ENCODE measurements at places on chromosomes 5 and 9. TPM values are rescaled to one million over a fixed set of nuclear protein-coding genes. Genes with fewer than 3 reads are reported as not detected.

The NR4A3 gene
- 36.9 TPM for total RNA-seq

The ZNF618 gene
- total RNA-seq, result 0.27 TPM

DNA sequence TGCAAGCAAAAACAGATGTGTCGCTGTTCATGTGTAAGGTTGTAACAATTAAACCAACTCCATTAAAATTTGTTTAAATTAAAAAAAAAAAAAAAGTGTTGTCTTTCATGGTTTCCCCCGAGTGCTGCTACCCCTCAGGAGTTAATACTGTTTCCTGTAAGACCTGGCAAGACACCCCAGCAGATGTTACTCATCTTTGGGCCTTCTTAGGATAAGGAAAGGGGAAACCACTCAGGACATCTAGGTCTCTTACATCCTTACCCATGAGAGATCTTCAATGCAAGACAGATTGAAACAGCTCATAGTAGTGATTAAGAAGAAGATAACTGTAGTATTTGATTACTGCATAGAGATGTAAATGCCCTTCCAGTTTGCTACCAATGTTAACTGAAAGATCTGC, 33.5 kb upstream of the F2R start:
- peaks cover 23% of the 10 kb centered on the region for H3K36me3 ChIP-seq
- no peak overlapping the region for H3K4me3 ChIP-seq
- DNase-seq, result no peak
- no peak overlapping the region for H3K27ac ChIP-seq

DNA sequence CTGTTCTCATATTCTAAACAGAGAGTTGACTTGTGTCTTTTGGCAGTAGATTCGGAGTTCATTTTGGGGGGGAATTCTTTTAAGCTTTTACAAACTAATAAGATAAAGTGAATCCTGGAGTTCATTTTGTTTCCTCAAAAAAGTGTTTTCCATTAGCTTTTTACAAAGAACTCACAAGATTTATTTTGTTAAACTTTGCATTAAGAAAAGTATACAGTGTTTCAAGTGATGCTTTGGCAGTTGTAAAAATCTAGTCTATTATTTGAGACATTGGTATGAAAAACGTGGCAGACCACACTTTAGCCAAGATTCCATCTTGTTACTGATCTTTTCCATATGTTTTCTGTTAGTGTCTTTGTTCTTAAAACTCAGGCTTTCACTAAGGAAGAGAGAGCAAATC, 1.2 kb upstream of the OMD start:
- H3K4me3 ChIP-seq, result no peak overlapping the region
- H3K36me3 ChIP-seq, result peaks cover 10% of the 10 kb centered on the region
- H3K27ac ChIP-seq, result no peak overlapping the region
- H3K4me1 ChIP-seq, result no peaks in the 10 kb centered on the region
- no peak for DNase-seq

DNA sequence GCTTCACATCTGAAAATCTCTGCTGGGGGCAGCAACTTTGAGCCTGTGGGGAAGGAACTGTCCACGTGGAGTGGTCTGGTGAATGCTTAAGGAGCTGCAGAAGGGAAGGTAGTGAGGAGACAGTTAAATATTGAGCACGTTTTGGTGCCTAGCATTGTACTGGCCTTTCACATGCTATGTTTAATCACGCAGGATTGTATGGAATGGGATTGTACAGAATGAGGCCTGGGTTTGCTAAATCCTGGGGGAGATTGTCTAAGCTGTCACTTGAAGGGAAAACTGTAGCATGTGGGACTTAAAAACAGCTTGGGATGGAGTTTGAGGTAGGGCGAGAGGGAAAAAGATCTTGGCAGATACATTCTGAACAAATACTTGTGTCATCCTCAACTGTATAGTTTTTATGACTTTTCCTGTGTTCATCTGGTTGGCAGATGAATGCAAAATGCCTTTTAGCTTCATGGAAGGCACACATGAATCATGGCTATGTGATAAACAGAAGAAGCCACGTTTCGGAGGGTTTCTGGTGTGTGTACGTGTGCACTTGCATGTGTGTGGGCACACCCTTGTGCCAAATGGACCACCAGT, 106.6 kb downstream of the TMC1 start:
- DNase-seq, result no peak
- H3K4me3 ChIP-seq, result no peak overlapping the region
- H3K27me3 ChIP-seq, result peaks cover 4% of the 10 kb centered on the region
- no peaks in the 10 kb centered on the region for H3K36me3 ChIP-seq
- no peaks in the 10 kb centered on the region for H3K4me1 ChIP-seq

GRCh38 chr5:50744776-50745175, 78.3 kb downstream of the PARP8 start:
- H3K4me1 ChIP-seq, result peaks cover 63% of the 10 kb centered on the region
- H3K36me3 ChIP-seq, result peaks cover 38% of the 10 kb centered on the region
- peak; percentile 9 for DNase-seq
- peak overlapping the region; percentile 88 for H3K4me3 ChIP-seq

- peak overlapping the region; percentile 10 for H3K27ac ChIP-seq
- H3K36me3 ChIP-seq, result peaks cover 43% of the 10 kb centered on the region
- peak overlapping the region; percentile 53 for H3K4me3 ChIP-seq
- H3K27me3 ChIP-seq, result no peaks in the 10 kb centered on the region
- no peak for DNase-seq
These were observed 64.5 kb downstream of the TMEM161B start for GRCh38 chr5:88203981-88204750.

DNA sequence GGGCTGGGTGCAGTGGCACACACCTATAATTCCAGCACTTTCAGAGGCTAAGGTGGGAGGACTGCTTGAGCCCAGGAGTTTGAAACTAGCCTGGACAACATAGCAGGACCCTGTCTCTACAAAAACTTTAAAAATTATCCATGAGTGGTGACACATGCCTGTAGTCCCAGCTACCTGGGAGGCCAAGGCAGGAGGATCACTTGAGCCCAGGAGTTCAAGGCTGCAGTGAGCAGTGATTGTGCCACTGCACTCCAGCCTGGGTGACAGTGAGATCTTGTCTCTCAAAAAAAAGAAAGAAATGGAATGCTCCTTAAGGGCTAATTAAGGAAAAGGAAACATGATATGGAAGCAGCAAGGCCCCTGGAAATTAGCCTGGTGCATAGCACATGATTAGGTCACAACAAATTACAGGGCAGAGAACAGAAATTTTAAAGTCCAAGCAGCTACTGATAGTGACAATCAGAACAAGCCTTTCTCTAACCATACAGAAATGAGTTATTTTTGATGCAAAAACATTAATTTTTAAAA, 19.5 kb downstream of the ANKH start:
- H3K4me1 ChIP-seq, result peaks cover 24% of the 10 kb centered on the region
- H3K27me3 ChIP-seq, result no peaks in the 10 kb centered on the region
- H3K4me3 ChIP-seq, result no peak overlapping the region
- DNase-seq, result no peak
- H3K36me3 ChIP-seq, result peaks cover 11% of the 10 kb centered on the region
- H3K27ac ChIP-seq, result no peak overlapping the region
